NCI-H526 (cell line): ENCODE measurements at places on chromosomes 5 and 9.

- DNase-seq: no peak
Measured at GRCh38 chr9:85077944-85078343, 408.4 kb downstream of the NTRK2 start.

DNA sequence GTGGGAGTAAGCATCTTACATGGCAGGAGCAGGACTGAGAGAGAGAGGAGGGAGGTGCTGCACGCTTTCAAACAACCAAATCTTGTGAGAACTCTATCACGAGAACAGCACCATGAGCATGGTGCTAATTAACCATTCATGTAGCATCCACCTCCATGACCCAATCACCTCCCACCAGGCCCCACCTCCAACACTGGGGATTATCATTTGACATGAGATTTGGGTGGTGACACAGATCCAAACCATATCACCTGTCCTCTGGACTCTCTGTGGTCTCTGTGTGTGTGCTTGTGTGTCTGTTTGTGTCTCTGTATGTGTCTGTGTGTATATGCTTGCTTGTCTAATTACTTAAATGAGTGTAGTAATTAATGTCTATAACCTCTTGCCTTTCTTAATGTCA is 31.1 kb downstream of the SEC61B start:
- no peak for DNase-seq

DNA sequence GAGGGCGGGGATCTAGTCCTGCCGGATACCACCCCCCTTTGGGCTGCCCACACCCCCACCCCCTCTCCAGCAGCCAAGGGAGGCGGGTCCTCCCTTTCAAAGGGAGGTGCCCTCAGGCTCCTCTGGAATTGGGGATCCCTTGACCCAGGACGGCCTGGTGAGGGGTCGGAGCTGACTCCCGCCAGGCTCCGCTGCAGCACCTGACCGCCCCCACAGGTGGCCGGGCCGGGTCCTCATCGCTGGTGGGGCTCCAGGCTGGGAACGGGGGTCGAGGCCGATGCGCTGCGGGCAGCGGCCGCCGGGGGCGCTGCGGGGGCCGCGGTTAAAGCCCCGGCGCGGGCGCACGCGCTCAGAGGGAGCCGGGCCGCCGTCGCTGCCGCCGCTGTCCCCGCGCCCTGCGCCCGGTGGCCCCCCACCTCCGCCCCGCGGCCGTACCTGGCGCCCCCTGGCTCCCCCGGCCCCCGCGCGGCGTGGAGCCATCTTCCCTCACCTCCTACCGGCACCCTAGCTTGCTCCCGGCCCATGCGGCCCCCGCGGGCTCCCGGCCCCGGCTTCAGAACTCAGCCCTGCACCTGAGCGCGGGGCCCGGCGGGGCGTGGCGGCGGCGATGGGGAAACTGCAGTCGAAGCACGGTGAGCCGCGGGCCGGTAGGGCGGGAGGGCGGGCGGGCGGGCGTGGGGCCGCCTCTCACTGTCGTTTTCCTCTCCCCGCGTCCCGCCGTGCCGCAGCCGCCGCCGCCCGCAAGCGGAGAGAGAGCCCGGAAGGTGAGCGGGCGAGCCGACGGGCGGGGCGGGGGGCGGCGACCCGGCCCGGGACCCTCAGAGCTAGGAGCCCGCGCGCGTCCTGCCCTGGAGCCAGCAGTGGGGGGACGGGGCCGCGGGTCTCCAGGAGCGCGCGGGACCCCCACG is at the start of gene NKD2:
Gene NKD2 (plus strand): TSS at position 352 of the 908 bp plus-strand sequence. CDS start 256 bp downstream, at position 608.
- peak; percentile 74 for DNase-seq

DNA sequence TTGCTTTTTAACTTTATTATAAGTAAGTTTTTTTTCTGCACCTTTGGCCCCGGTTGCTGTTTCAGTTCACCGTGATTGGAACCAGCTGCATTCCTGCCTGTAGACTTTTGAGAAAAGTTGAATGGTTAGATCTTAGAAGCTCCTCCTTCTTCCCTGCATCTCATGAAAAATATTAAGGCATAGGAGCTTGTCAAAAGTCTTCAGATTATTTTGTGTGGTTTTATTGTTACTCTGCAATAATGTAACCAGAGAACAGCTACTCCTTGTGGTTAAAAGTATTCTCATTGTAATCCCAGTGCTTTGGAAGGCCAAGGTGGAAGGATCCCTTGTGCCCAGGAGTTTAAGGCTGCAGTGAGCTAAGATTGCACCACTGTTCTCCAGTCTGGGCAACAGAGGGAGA is 3.3 kb upstream of the SLC2A8 start:
- no peak for DNase-seq

DNA sequence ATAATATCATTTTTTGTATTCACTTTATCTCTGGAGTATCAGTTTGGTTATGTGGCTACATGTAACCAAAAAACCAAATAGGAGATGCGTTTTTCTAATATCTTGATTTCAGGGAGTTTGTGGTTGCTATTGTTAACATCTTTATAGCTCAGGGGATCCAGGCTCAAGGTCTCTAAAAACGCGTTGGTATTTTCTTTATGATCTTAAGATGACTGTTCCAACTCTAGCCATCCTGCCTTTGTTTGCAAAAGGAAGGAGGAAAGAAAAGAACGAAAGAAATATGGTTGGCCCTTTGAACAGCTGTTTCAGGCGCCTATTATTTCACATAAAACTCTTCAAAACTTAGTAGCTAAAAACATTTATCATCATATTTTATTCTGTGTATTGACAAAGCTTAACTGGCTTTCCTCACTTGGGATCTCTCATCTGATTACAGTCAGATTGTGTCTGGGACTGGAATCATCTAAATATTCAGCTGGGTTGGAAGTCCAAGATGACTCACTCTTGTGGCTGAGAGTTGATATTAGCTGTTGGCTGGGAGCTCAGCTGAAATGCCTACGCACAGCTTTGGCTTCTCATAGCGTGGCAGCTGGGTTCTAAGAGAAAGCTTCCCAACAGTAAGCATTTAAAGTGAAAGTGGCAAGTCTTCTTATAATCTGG is 60.1 kb downstream of the FAM174A start:
- DNase-seq: no peak

DNA sequence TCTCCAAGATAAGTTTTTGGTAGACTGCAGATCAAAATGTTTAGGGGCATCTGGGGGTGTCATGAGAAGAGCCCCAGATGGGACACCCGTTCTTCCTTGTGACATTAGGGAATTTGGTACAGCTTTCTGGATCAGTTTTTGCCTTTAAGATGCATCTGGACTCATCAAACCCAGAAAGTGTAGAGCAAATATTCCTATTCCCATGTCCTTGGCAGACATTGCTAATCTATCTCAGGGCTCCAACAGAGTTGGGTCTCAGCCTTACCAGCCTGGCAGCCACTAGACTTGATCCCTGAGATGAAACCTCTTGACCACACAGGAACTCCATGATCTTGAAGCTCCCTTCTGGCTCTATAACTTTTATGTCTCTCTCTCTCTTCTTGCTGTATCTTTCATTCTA is 35.6 kb downstream of the ERGIC1 start:
- DNase-seq: no peak

GRCh38 chr9:137951597-137952490 is 74.3 kb downstream of the CACNA1B start:
- no peak for DNase-seq

DNA sequence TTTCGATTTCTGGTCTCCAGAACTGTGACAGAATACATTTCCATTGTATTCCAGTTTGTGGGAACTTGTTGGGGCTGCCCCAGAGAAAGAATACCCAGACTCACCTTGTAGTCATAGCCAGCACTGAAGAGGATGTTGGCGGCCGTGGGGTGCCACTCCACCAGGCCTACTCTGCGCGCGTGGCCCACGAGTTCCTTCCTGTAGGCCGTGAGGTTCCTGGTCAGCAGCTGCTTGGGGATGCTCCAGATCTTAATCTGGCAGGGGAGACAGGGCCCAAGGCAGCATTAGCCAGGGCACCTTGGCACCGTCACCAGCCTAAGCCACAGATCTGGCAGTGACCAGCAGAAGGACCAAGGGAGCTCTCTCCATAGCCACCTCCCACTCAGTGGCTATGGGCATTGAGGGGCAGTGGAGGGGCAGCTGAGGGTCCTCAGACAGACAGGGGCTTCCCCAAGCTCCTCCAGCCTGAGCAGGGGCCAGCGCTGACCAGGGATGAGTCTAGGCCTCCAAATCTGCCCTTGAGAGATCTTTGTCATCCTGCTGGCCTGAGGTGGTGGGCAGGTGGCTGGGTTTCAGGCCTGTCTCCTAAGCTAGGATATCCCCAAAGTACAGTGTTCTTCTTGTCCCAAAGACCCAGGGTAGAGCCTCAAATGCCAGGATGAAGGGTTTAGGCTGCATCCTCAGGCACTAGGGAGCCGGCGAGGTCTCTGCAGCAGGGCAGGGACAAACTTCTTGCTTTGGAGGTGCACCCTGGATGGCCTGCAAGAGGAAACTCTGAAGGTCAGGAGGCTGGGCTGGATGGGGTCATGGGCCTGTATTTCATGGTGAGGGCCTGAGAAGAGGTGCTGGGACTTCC is 15.9 kb upstream of the TRIM14 start:
- no peak for DNase-seq

- DNase-seq: no peak
Measured at GRCh38 chr5:178314061-178314660, 81.6 kb upstream of the PHYKPL start.

- DNase-seq: no peak
Measured at GRCh38 chr5:140694276-140694675, 3.0 kb downstream of the HARS2 start.

GRCh38 chr9:126383406-126384046 is 56.9 kb downstream of the MVB12B start:
- DNase-seq: no peak

DNA sequence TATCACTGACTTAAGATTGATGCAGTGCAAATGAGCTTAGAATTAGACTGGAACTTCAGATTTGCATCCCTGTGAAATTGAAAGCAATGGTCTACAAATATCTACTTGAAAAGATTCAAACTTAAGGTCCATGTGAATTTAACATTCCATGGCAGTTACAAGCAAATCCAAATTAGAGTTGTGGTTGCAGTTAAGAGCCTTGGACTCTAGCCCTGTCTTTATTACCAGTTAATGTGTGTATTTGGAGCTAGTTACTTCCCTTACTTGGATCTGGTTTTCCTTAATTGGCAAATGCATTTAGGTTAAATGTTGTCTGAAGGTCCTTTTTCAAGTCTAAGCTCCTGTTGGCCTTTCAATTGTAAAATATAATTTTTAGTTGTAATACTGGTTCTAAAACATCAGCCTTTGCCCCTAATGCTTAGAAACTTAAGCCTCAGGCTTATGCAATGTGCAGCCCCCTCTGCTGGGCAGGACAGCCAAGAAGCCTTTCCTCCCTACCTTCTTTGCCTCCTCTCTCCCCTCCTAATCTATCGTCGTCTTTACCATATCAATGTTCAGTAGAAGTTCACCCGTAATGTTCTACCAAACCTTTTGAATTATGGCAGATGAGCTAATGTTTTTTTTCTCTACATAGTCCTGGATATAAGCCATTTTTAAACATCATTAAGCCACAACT is 59.5 kb downstream of the ERMP1 start:
- no peak for DNase-seq

GRCh38 chr9:124098141-124098905 is 86.8 kb downstream of the LHX2 start:
- no peak for DNase-seq

DNA sequence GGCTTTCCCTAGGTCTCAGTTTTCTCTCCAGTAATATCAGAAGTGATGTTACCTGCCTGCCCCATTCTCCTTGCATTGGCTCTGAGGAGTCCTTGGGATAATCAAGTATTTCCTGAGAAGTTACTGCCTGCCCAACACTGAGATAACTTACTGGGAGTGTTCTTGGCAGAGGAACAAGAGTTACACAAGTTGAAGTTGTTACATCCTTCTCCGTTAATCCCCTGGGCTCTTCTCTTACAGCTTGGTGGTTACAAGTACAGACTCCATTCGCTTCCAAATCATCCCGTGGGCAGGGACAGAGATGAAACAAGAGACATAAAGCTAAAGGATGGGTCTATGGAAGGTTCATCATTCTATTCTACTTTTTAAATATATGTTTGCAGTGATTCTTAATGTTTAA is 74.1 kb upstream of the SAP30L start:
- no peak for DNase-seq

DNA sequence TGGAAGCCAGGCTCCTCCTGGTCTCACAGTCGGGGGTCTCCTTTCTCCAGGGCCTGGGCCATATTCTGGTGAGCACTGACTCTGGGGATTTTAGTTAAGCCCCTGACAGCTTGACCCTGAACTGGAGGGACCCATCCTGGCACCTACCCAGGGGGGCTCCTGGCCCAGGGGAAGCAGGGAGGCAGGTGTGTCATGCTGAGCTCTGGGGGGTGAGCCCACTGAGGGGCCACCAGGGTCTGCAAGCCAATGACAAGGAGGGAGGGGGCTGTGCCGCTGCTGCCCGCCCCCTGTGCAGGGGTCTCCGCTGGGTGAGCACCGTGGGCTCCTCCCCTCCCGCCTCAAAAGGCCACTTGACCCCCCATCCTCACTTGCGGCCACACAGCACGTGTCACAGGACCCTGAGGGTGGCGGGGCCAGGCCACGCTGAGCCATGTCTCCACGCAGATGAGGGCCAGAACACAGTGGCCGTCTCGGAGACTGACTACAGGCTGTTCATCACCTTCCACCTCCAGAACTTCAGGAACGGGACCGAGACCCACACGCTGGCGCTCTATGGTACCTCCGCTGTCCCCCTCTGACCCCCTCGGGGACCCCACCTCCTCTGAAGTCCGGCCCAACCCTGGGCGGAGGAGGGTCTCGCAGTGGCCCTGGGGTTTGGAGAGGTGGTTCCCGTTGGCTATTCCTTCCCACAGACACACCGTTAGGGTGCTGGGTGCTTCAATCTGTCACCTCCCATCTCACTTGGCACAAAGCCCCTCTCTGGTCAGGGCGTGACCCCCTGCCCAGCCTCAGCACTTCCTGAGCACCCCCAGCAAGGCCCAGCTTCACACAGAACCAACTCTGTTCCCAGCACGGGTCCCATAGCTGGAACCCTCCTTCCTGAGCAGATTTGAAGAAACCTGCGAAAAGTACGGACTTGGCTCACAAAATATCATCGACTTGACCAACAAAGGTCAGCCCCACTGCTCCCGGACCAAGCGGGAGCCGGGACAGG is 2.0 kb downstream of the LCN9 start:
- DNase-seq: no peak

DNA sequence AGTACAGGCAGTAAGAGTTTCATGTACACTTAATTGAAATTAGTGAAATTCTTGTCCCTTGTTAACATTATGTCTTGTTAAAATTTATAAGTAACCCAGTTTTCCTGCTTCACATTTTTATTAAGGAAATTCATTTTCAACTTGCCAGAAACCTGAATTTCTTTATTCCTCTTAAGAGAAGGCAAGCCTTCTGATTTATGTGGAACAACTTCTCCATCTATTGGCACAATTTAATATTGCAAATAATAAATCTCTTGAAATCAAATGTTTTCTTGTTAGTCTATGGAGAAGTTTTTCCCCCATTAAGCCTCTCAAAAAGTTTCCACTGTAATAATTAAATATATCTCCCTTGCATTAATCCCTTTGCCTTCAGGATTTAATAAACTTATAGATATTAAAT is 33.8 kb upstream of the ACO1 start:
- peak; percentile 77 for DNase-seq

GRCh38 chr9:128683340-128684064 is 5.5 kb upstream of the SET start:
- peak; percentile 34 for DNase-seq

GRCh38 chr9:97176206-97176605 is 131.3 kb upstream of the CCDC180 start:
- DNase-seq: no peak
